ENCODE measurements at places on chromosomes 2 and 18.

- DNase-seq, result no peak
These were observed 86.0 kb downstream of the PTRHD1 start for GRCh38 chr2:24707143-24707542.

- no peak for DNase-seq
These were observed 88.9 kb upstream of the CYP26B1 start for GRCh38 chr2:72236445-72237067.

GRCh38 chr18:470661-471501 is 29.6 kb downstream of the COLEC12 start:
- DNase-seq, result peak; percentile 59

DNA sequence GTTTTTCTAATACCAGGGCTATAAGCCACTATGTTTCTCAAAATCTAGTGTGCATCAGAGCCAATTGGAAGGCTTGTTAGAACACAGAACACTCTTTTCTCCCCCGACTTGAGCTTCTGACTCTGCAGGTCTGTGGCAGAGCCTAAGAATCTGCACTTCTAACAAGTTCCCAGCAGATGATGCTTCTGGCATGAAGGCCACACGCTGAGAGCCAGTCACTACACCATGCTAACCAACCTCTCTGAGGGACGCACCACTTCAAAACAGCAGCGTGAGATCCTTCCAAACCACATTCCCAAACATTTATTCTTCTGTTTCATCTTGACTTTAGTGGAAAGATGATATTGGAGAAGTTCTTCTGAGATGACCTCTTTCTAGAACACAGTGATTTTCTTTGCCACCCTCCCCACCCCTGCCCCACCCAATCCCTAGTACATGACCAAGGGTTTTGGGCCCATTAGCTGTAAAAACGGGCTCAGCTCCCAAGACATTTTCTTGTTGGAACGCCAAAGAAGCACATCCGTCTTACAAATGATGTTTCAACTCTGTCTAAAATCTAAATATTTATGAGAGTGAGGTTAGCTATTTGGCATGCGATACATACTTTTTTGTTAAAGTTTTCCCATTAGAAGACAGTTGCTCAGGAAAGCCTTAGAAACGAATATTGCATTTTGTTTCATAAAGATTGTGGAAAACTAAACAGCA is 391.9 kb downstream of the TMEM182 start:
- no peak for DNase-seq

GRCh38 chr18:33573193-33573592 is 4.8 kb upstream of the ASXL3 start:
- DNase-seq, result no peak

DNA sequence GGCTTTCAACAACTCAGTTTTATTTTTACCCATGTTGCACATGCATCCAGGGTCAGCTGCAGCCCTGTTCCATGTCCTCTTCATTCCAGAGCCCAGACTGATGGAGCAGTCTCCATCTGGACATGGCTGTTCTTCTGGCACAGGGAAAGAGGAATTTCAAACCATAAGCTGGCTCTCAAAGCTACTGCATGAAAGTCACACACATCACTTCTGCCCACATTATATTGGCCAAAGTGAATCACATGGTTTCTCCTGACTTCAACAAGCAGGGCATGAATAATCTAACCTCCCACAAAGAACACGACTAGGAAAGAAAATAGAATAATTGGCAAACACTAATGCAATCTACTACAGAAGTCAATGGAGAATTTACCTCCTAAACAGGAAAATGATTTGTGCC is 94.2 kb downstream of the FTCDNL1 start:
- DNase-seq, result no peak

DNA sequence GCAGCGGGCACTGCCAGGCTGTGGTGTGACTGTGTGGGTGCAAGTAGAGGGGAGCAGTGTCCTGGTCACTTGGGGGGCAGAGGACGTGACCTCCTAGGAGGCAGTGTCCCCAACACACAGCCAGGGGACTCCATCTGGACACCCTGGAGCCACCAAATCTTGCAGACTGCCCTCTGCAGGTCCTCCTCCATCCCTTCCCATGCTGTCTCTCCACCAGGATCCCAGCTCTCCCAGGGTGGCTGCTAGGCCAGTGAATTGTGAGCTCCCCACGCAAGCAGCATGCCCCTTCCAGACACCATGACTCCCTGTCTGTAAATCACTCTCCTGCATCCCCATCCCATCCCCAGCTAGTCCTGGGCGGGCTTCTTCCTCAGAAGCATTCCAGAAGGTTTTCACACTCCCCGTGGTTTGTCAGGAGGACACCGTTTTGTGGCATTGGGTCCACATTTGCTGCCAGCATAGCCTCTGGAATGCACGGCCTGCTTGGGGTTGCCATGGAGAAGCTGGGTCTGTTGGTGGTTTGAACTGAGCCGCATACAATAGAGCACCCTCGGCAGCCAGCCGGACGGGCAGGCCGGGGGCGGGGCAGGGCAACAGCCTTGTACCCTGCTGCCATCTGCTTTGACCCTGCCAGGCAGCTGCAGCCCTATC is 210.7 kb downstream of the KLHL29 start:
- peak; percentile 58 for DNase-seq

- no peak for DNase-seq
These were observed 7.5 kb upstream of the CYP26B1 start for GRCh38 chr2:72155151-72155550.

- DNase-seq, result no peak
These were observed 821 bp upstream of the CHRNG start for GRCh38 chr2:232538671-232539070.

DNA sequence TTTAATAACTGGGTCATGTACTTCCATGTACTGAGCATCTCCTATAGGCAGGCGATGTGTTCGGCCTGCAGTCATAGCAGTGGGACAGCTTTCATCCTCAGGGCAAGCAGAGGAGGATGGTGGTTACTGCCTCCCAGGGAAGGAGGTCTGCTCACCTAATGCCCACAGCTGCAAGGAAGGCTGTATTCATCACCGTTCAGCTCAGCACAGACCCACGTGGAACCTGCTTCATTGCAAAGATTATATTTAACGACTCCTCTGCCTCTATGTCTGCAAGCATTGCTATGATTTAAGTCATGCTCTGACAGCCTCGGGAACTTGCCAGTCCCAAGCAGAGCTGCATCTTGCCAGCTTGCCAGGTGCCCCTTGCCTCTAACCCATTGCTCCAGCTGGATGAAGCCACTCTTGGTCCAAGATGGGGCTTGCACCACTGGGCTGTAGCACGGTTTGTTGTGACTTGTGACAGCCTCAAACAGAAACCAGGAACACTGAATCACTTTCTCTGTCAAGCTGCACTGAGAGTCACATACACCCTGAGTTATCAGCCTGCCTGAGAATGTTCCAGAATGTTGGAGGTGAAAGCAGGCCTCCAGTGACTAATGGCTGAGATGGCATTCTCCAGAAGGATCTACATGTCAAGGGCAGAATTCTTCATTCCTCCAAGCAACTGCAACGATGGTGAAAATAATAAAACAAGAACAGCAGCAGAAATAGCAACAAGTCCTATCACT is 651.1 kb upstream of the ID2 start:
- peak; percentile 52 for DNase-seq

GRCh38 chr2:235603659-235604058 is 109.8 kb downstream of the AGAP1 start:
- no peak for DNase-seq

DNA sequence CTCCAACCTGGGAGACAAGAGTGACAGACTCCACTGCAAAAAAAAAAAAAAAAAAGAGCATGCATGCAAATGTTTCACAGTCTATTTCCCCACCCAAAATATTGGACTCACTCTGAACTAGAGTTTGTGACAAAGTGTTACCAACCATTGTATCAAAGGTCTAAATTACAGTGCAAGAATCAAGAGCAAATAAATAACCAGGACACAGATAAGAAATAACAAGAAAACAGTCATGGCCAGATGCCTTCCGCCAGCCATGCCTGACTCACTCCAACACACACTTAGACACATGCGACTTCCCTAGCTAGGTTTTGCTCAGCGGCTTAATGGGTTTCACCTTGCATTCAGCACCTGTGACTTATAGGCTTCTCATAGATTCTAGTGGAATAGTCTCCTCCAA is 62.8 kb downstream of the CYB5A start:
- no peak for DNase-seq

DNA sequence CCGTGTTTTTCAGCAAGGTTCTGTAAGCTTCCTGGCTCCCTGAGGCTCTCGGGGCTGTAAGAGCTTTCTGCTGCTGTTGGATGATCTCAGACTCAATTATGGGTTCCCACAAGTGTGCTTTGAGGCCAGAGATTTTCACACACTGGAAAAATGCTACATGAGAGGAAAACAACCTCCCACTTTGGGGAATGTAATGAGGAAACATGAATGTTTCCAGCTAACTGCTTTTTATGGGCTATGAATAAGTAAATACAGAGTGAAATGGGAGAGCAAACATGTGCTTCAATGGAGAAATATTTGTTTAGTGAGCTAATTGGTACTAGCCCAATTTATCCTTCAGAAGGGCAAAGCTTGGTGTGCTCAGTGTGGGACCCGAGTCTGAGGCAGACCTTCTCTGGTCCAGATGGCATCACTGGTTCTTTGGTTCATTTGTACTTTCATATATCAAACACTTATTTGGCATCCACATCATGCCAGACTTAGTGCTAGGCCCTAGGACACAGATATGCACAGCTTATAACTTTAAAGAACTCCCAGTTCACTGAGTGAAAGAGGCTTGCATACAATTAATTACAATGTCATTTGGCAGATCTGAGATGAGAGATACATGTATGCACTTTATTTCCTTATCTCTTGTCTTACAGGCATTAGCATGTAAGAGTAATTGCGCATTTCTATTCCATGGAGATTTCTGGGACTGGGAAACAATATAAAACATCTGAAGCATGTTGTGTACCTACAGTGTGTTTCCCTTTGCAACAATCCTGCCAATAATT is 248.8 kb downstream of the RDH14 start:
- DNase-seq, result no peak

GRCh38 chr2:152349416-152349815 is 14.4 kb downstream of the FMNL2 start:
- no peak for DNase-seq

GRCh38 chr2:9690252-9690651 is 59.5 kb upstream of the YWHAQ start:
- no peak for DNase-seq

- no peak for DNase-seq
These were observed 23.7 kb downstream of the MARCHF7 start for GRCh38 chr2:159736048-159736447.

DNA sequence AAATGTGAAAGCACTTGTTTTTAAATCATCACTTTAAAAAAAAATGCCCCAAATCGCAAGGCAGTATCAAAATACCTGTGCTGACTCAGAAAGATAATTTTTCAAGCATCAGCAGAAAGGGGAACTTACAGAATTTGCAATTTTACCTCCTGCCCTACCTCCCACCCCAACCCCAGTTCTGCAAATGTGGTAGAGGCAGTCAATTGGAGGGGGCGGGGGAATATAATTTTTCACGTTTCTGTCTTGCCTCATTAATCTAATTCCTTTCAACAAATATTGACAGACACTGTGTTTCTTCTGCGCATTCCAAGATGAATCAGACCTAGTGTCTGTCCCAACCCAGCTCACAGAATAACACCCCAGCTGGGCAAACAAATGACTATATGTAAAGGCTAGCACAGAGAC is 76.8 kb downstream of the ALPK2 start:
- no peak for DNase-seq

- DNase-seq, result no peak
These were observed 31.6 kb upstream of the GAREM2 start for GRCh38 chr2:26141145-26141769.

DNA sequence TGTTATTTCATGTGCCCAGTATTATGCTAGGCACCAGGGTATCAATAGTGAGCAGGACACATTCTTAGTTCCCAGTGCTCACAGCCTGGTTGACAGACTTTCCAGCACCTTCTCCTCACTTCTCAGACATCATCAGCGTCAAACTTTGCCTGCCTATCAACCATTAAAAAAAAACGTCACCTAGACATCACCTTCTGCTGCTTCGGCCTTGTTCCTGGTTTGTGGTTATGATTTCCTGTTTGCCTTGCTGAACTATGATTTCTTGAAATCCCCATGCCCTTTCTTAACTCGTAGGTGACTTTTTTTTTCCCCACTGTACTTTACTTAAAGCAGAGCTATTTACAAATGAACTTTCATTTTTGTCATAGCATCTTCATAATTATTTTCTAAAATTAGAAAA is 60.4 kb upstream of the NABP1 start:
- no peak for DNase-seq

- DNase-seq, result no peak
These were observed 422.8 kb downstream of the SETBP1 start for GRCh38 chr18:45103319-45104048.

- DNase-seq, result peak; percentile 44
These were observed 31.6 kb downstream of the KCNK3 start for GRCh38 chr2:26723991-26724750.

- no peak for DNase-seq
These were observed 179.6 kb downstream of the SATB2 start for GRCh38 chr2:199278099-199278498.

GRCh38 chr18:79468119-79468789 is 72.5 kb downstream of the NFATC1 start:
- no peak for DNase-seq

GRCh38 chr2:180358458-180358857 is 351.4 kb upstream of the CWC22 start:
- no peak for DNase-seq
